ENCODE measurements at places on chromosomes 2 and 18.

DNA sequence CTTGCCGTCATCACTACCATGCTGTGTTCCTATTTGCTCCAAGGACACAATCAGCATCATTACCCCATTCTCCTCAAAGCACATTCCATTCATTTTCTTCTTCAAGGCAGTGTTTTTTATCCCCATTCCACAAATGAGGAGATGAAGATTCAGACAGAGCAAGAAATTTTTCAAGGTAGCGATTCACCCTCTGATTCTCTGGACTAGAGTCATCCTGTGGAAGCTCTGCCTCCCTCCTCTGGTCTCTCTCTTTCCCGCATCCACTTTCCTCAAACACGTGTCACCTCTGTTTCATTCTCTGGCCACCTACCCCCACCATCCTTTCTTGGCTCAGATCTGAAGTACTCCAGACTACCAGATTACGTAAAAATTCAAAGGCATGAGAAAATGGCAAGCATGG is 297.9 kb downstream of the SOX11 start:
- no peak for DNase-seq

DNA sequence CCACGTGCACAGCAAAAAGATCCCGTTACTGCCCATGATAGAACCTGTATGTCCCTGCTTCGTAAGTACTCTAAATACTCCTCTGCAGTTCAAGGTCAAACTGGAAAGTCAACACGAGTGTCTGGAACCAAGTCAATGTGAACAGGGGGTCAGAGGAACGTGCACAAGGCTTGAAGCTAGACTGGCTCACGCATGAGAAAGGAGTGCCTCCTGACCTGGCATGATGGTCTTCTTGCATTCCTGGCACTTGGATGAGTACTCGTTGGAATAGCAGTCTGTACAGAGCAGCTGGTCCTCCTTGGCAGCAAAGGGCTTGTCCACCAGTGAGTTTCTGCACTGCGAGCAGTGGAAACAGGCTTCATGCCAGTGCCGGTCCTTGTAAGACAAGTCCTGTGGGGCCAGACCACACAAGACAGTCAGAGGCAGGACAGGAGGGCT is 25.5 kb downstream of the FHL2 start:
- DNase-seq = no peak

DNA sequence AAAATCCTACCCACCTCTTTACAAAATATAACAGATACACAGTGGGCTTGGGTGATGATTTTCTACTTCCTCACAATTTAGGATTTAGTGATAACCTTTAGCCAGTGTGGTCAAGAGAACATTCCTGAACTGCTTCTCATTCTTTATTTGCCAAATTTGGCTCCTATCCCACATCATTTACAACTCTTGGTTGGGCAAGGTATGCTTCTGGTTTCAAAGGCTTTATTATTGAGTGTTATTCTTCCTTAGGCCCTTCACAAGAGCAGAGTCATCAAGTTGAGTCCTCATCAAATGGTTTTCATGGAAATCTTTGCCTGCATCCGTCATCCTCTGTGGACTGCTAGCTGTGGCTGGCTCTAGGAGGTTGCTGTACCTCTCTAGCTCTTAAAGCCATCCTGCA is 472.0 kb upstream of the ETAA1 start:
- DNase-seq = peak; percentile 76

DNA sequence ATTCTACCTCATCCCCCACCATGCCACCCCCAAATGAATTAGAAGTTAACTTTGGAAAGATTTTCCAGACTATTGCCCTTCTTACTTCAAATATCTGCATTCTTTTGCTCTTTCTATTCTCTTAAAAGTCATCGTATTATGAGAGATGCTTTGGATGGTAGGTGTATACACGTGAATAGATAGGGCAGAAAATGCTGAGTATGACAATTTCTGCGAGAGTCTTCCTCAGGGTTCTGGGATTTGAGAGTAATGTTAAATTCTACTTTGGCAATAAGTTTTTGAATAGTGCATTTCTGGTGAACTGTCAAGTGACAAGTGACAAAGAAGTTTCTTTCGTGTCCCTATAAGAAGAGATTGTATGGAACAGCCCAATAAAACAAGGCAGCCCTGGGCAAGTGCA is 137.6 kb upstream of the DSEL start:
- DNase-seq = no peak

GRCh38 chr18:54775686-54776085 is 52.6 kb upstream of the RAB27B start:
- peak; percentile 87 for DNase-seq

GRCh38 chr18:395456-396250 is 104.8 kb downstream of the COLEC12 start:
- DNase-seq = peak; percentile 52

- no peak for DNase-seq
Measured at GRCh38 chr2:198136142-198136541, 331.7 kb downstream of the PLCL1 start.

GRCh38 chr2:220736778-220737177 is 835.3 kb downstream of the EPHA4 start:
- peak; percentile 13 for DNase-seq

- DNase-seq = peak; percentile 24
Measured at GRCh38 chr2:187233811-187234210, 214.2 kb downstream of the CALCRL start.

DNA sequence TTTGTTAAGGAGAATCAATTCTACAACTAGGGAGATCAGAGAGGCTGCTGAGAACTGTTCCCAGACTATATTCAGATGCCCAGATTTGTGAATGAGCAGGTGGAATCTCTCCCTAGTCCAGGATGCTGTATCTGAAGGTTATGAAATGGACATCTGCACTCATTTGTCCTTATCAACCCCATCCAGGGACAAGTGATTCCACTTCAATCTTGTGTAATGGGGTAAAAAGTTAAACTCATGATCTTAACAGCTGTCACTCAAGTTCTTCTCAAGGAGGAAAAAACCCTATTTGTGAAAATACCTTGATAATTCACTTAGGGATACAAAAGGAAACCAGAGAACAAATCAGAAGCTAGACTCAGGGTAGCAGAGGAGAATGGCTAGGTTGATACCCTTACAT is 144.8 kb downstream of the PLCL1 start:
- no peak for DNase-seq

DNA sequence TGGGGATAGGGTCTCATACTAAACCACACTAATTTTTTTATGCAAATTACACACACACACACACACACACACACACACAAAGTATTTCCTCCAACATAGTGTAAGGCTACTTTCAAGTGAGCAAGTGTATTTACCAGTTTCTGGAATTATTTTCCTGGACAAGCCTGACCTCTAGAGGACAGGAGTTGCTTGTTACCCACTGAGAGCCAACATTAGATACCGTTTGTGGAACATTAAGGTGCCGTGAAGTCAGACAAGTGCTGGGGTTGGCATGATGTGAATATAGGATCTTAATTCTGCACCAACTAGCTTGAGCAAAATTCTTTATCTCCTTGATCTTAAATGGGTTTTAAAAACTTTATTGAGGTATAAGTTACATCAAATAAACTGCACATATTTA is 39.3 kb upstream of the SERPINB2 start:
- peak; percentile 65 for DNase-seq

DNA sequence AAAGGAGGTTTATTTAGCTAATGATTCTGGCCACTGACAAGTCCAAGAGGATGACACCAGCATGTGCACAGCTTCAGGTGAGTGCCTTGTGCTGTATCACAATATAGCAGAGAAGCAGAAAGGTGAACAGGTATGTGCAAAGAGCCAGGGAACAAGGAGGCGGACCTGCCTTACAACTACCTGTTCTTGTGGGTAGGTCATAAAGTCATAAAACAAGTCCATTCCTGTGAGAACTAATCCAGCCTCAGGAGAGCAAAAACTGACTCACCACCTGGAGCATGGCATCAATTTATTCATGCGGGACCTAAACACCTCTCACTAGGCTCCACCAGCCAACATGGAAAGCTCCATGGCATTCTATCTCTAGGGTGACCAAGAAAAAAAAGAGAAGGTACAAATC is 234.2 kb downstream of the ASXL3 start:
- no peak for DNase-seq

DNA sequence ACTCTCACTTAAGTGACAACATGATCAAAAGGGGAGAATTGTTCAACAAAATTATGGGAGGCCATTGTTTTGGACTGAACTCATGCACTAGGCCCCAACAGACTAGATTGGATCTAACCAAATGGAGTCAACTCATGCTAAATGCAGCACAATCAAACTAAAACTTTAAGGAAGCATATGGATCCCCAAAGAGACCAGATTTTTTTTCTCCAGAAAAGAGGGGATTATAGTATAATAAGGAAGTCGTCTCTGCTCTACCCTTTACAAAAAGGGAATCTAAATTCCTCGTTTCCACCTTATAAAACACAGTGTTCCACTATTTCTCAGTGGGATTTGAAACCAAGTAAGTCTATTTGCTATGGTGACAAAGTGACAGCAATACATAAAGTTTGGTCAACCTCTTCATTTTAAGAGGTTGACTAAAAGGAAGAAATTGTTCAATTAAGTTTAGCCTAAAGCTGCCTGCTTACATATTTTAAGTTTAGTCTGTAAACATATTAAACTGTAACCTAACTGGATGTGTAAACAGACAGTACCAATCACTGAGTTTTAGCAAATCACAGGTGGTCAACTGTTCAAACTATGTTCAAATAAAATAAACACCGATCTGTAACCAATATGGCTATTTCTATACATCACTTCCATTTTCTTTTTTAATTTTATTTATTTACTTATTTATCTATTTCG is 40.9 kb upstream of the MAT2A start:
- no peak for DNase-seq

GRCh38 chr18:50918153-50918552 is 39.2 kb downstream of the ME2 start:
- DNase-seq = no peak

DNA sequence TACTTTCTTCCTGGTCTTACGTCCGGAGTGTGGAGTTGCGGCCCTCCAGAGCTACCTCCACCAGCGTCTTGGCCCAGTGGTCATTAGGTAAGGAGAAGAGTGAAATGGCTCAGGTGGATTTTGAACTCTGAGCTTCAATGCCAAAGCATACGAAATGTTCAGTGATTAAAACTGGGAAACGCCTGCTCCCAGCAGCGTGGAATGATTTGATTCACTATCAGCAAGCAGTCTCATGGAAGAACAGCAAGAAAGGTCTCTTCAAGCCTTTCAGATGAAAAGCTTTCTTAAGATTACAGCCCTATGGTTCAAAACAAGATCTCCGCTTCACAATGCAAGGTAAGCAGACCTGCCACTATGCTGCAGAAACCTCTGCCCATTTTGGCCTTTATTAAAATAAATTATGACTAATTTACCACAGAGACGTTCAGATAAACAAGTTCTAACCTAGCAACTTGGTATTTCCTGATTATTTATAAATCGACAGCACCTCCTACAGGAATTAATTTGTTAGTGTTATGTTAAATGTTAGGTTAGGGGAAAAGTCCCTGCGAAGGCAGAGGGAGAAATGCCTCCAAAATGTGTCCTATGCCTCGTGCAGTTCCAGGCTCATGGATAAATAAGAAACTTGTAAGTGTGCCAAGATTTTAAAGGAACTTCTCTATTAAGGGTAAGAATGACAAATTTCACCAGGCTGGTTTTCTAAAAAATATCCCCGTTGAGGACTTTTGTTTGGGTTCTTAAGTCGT is 10.1 kb downstream of the SP9 start:
- peak; percentile 40 for DNase-seq

DNA sequence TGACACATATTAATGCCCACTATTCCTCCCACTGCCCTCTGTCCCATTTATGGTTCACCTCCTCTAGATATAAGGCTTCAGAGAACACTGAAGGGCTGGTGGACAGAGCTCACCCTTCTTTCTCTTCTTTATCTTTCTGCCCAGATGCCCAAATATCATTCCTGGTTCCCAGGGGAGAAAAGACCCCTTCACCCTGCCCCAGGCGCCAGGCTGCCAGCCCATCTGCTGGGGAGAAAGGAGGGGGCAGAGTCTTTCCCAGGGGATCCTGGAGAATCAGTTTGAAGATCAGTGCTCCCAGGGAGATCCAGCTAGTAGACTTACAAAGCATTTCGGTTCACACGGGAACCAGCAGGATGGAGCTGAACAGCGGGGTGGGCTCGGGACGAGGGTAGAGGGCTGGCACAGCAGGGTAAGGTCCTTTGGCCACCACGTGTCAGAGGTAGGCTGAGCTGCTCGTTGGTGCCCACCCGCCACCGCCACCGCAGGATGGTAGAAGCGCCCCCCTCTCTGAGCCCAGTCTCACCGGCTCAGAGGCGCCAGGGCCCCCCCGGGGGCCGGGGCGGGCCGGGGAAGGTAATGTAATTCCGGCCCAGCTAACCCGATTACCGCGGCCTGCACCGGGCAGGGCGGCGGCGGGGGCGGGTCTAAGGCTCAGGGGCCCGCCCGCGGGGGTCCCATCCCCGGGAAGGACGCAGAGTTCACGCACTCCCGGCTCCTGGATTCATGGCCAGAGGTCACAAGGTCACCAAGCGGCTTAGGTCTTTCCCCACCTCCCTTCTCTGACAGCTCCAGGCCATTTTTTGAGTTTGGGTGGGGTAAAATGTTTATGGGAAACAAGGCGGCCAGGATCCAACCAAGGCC is 1.3 kb upstream of the TLX2 start:
- DNase-seq = no peak

GRCh38 chr18:6646801-6647200 is 82.7 kb upstream of the ARHGAP28 start:
- no peak for DNase-seq

GRCh38 chr2:191995285-191995684 is 148.4 kb upstream of the CAVIN2 start:
- no peak for DNase-seq

- DNase-seq = no peak
Measured at GRCh38 chr2:99084256-99084655, 57.3 kb upstream of the C2orf15 start.
